ENCODE measurements at places on chromosomes 5 and 9.

- no peak for DNase-seq
Observed at GRCh38 chr5:173973616-173973969, 15.4 kb upstream of the C5orf47 start.

- no peak for DNase-seq
Observed at GRCh38 chr9:120080849-120081248, 499.1 kb downstream of the CDK5RAP2 start.

GRCh38 chr5:81819556-81820317, 68.8 kb upstream of the SSBP2 start:
- DNase-seq, result no peak

DNA sequence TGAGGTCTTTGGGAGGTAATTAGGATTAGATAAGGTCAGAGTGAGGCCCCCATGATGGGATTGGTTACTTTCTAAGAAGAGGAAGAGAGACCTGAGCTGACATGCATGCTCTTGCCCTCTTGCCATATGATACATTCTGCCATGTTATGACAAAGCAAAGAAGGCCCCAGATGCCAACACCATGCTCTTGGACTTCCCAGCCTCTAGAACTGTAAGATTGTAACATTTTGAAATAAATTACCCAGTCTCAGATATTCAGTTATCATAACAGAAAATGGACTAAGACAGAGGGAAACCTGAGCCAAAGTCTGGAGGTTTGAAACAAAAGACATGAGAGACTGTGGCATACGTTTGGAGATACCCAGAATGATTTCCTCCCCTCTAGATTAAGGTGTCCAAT, 318.6 kb downstream of the ARHGEF28 start:
- DNase-seq, result no peak

- DNase-seq, result no peak
Observed at GRCh38 chr5:151480384-151481293, 33.2 kb downstream of the SLC36A1 start.

- no peak for DNase-seq
Observed at GRCh38 chr5:59893429-59894227, at the start of gene PDE4D. TSS of gene PDE4D (minus strand) at chr5:59893726.

DNA sequence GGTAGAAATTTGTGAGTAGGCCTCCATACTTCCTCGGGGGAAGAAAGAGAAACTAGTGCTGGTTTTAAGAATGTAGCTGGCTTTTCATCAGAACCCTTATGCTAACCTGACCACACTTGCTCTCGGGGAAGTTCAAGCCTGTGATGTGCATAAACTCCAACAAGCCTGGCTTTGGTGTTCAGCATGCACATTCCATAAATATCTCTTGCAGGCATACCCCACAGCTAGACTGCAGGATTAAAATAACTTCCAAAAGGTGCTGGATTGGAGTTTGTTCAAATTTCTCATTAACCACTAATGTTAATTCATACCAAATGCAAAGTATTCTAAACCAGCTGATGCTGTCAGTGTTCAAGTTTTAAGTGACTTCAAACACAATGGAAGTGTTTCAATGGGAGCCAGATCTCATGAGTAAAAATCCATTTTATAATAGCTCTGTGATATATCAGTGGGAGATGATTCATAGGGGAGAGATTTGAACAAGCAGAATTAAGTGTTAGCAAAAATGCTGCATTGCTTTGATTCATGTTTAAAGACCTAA, 79.4 kb downstream of the NPR3 start:
- no peak for DNase-seq

DNA sequence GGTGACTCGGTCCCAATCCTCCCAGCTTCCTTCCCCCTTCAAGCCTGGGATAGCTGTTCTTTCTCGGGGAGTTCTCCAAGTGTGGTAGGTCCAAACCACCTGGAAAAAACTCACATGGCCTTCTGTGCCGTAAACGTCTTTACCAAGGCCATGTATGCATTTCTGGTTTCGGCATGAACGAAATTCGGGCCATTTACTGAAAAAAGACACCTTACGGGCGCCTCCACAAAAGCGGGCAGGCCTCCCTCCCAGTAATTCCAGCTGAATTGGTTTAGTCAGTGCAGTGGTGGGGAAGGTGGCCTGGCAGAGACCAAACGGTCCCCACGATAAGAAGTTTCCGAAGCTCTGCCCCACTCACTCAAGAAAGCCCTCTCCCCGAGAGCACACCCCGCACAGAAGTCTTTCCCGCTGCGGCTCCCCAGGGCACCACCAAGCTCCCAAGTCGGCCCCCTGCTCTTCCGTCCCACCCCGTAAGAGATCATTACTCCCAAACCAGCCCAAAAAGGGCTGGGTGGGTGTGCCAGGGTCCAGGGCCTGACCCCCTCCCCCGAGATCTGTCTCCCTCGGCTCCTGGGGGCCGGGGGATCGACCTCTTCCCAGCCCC, 86.3 kb upstream of the MELK start:
- DNase-seq, result no peak

GRCh38 chr9:134375430-134376385, 49.5 kb downstream of the RXRA start:
- no peak for DNase-seq

DNA sequence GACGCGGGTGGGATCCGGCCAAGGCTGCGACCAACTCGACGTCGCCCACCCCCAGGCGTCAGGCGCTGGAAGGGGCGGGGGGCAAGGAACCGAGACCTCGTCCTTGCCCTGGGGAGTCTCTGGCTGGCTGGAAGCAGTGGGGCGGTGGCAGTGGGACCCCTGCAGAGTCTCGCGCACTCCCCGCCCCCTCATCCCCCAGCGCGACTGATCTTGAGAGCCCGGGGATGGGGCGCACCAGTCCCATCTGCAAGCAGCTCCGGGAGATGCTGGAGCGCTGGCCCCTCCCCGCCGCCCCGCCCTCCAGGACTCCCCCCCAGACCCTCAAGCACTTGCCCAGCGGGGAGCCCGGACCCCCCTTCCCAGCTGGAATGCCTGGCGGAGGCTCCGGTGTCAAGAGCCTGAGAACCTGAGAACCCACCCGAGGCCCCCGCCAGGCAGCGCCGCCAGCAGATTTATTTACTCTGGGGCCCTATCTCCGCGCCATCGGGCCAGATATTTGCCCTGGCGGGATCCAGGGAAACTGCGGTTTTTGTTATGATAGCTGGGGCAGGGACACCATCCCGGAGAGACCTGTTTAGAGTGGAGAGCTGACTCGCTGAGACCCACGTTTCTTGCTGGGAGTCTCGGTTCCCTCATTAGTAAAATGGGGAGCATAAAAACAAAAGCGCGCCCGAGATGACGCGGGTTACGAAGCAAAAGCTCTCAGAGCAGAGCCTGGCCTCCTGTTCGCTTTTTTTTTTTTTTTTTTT, 1.2 kb downstream of the PRRT1B start:
- no peak for DNase-seq

- DNase-seq, result no peak
Observed at GRCh38 chr5:6726006-6726405, 12.8 kb downstream of the TENT4A start.

DNA sequence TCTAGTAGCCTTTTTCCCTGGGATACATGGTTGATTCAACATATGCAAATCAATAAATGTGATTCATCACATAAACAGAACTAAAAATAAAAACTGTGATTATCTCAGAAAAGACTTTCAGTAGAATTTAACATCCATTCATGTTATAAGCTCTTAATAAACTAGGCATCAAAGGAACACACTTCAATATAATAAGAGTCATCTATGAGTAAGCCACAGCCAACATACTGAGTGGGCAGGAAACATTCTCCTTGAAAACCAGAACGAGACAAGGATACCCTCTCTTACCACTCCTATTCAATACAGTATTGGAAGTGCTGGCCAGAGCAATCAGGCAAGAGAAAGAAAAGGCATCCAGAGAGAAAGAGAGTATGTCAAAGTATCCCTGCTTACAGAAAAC, 239.9 kb downstream of the ATPSCKMT start:
- no peak for DNase-seq
